ENCODE measurements at places on chromosomes 1 and 21.

GRCh38 chr1:30919025-30919881 is 10.7 kb upstream of the SDC3 start:
- DNase-seq: no peak

DNA sequence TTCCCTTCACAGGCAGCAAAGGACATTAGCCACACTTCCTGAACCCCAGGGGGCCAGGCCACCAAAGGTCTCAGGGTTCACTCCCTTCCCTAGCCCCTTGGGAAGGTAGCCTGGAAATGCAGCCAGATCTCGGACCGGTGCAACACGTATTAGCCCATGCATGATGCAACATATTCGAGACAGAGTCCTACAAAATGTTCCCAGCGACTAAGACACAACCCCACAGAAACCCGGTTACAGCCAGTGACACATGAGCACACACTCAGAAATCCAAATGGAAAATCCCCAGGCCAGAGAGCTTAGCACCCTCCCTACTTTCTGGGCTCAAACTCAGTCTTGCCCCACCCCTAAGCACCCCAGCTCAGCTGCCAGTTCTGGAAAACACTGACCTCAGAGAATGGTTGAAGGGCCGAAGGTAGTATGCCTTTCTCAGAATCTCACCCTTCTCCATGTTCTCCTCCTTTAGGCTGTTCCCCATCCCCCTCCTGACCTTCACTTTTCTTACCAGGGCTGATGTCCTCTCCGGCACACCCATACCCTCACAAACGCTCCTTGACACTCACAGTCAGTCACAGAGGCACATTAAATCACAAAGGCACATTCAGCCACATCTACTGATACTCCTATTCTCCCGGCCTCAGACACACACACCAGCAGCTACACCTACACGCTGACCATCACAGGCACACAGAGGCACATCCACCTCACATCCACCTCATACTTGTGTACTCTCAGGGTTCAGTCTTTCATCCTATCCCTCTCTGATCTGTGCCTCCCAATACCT is at the start of gene TSPAN1:
Gene TSPAN1, plus strand, starts transcription at position 640 of the 784 bp plus-strand sequence. CDS start 6,021 bp downstream, outside the sequence.
- DNase-seq: no peak

GRCh38 chr1:32201011-32201855 is 838 bp downstream of the CCDC28B start:
- peak; percentile 87 for DNase-seq

DNA sequence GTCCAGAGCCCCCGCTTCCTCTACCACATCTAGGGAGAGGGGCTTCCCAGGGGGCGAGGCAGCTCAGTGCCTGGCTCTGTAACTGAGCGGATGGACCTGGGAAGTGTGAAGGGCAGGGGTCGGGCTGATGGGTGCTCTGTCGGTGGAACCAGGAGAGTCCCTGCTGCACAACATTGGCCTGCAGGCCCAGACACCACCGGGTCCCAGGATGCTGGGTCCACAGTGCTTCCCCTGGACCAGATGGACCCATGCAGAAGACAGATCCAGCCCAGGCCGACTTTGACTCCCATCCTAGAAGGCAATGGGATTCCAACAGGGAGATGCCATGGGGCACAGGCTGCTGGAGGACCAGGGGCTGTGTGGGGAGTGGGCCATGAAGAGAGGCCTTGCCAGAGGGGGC is 212.9 kb downstream of the GRIK3 start:
- DNase-seq: no peak

GRCh38 chr1:47592296-47593012 is 154.6 kb downstream of the FOXD2 start:
- DNase-seq: no peak

- DNase-seq: no peak
These were observed 90.1 kb upstream of the IRF2BP2 start for GRCh38 chr1:234699795-234700665.
